ENCODE measurements at places on chromosomes 5 and 9. TPM values are rescaled to one million over a fixed set of nuclear protein-coding genes. Genes with fewer than 3 reads are reported as not detected.

The LCN9 gene
- not detected for polyA plus RNA-seq

The OR13C5 gene
- not detected for polyA plus RNA-seq

The BTNL3 gene
- not detected for polyA plus RNA-seq

The DAB2 gene
- 168 TPM for polyA plus RNA-seq

The ARRDC1 gene
- polyA plus RNA-seq = 64.3 TPM

The SPATA31E1 gene
- polyA plus RNA-seq = not detected

The PAPPA gene
- 0.41 TPM for polyA plus RNA-seq

The CCNI2 gene
- 0.13 TPM for polyA plus RNA-seq

The CD72 gene
- not detected for polyA plus RNA-seq

The C5 gene
- 0.79 TPM for polyA plus RNA-seq

The TRIM14 gene
- polyA plus RNA-seq = 4.9 TPM

The PDLIM4 gene
- polyA plus RNA-seq = 193 TPM

The FABP6 gene
- not detected for polyA plus RNA-seq

The C9 gene
- 0.03 TPM for polyA plus RNA-seq

The PCDHB5 gene
- 0.49 TPM for polyA plus RNA-seq

The SECISBP2 gene
- polyA plus RNA-seq = 22.7 TPM

The FLT4 gene
- polyA plus RNA-seq = 50.9 TPM
